Skin of body (tissue), 3 donors: ENCODE measurements at places on chromosomes 6 and 20. TPM values are rescaled to one million over a fixed set of nuclear protein-coding genes. Genes with fewer than 3 reads are reported as not detected.

TRIM38 gene
- total RNA-seq, result 8.7 TPM

ADGRF5 gene
- total RNA-seq, result 24.4 TPM

TRPC4AP gene
- total RNA-seq, result 44.6 TPM

ZSCAN26 gene
- 15.3 TPM for total RNA-seq

PTP4A1 gene
- 65.8 TPM for total RNA-seq

PKHD1 gene
- total RNA-seq, result 1.3 TPM

MEI4 gene
- 0.10 TPM for total RNA-seq

VWA7 gene
- total RNA-seq, result 0.99 TPM

MAK gene
- total RNA-seq, result 0.10 TPM

SOBP gene
- 5.9 TPM for total RNA-seq

TCF15 gene
- total RNA-seq, result 0.49 TPM

NECAB3 gene
- 20.5 TPM for total RNA-seq

PHACTR1 gene
- total RNA-seq, result 12.7 TPM

HLA-DQA1 gene
- 3.2 TPM for total RNA-seq

COL12A1 gene
- total RNA-seq, result 383 TPM

GTSF1L gene
- total RNA-seq, result not detected

PCMT1 gene
- 52.4 TPM for total RNA-seq

EYA2 gene
- 0.59 TPM for total RNA-seq

ZC3H12D gene
- total RNA-seq, result 0.99 TPM

ZBTB12 gene
- total RNA-seq, result 3.9 TPM

SULF2 gene
- 72.1 TPM for total RNA-seq

MRPS18B gene
- 41.3 TPM for total RNA-seq
